Esophagus squamous epithelium (tissue), 5 donors: ENCODE measurements at places on chromosomes 13 and 19.

DNA sequence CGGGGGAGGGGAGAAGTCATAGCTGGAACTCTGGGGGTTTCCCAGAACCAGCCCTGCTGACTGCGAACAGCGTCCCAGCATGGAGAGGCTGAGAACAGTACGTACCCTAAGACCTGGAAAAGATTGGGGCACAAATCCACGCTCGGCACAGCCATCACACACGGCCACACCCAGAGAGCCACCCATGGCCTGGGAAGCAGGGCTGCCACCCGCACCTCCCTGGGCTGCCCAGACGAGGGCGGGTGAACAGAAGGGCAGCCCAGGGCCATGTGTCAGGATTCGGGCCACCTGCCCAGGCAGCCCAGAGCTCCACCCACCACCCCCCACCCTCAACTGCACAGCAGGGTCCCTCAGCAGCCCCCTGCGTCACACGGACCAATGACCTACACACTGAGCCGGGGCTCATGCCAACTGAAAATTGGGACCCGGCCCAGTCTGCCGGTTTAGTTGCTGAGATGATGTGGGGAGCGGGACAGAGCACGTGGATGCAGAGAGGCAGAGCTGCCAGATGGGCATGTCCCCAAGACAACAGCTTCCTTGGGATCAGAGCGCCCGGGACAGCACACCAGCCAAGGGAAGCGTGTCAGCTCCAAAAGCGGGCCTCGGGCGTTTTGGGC is 8.5 kb downstream of the UBXN6 start:
- DNase-seq: no peak

- no peak for DNase-seq
These were observed 31.7 kb upstream of the C1QTNF9B start for GRCh38 chr13:23928985-23929384.

- DNase-seq: no peak
These were observed 1586.4 kb upstream of the SPRY2 start for GRCh38 chr13:81927347-81927746.

- DNase-seq: no peak
These were observed 68.3 kb upstream of the MCF2L start for GRCh38 chr13:112900691-112901091.

DNA sequence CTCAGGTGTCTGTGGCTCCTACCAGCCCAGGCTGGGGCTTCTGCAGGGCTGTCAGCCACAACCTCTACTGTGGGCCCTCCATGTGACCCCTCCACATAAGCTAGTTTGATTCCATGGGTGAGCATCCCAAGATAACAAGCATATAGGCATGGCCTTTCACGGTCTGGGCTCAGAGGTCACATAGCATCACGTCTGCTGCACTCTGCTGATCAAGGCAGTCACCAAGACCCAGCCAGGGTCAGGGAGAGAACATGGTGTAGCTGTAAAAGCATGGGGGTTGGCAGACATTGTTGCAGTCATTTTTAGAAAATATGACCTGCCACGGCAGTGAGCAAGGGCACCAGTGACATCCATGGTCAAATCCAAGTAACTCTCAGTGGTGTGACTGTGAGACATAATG is 698.8 kb downstream of the UQCRFS1 start:
- no peak for DNase-seq

DNA sequence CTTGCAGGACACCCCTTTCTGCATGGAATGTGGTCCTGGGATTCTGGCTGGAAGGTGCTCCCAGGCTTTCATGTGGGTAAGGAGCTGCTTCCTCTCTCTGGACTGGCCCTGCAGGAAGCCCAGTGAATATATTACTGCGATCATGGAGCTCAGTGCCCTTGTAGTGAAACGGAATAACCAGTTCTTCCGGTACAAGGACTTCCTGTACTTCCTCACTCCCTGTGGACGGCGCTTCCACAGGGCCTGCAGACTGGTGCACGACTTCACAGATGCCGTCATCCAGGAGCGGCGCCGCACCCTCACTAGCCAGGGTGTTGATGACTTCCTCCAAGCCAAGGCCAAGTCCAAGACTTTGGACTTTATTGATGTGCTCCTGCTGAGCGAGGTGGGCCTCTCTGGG is 8.0 kb downstream of the CYP4F8 start:
- DNase-seq: no peak

DNA sequence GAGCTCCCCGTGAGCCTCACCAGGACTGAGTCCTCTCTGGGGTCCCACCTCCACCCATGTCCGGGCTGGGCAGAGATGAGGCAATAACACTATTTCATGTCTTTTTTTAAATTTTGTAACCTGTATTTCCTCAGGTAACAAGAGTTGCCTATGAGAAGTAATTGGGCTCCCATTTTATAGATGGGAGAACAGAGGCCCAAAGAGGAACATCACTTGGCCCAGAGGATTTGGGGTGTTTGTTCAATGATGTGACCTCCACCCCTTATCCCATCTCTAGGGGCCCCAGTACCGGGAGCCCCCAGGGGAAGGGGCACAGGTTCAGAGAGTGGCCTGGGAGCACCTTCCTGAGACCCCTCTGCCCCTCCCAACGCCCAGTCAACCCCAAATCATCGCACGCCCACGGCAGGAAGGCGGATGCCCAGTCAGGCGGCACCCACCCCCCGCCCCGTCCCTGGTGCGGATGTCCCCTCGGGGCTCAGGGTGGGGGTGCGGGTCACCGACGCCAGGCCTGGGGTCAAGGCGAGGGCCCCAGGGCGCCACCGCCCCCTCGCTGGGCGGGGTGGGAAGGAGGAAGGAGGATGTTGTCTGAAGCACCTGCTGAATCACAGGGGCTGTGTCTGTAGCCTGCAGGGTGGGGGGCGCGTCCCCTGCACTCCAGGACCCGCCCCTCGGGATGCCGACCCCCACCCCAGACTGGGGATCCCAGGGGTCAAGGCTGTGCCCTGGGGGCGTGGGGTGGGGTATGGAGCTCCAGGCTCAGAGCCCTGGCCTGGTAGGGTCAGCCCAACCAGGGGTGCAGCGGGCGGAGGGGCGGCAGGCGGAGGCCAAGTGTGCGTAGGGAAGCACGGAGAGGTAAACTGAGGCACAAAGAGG is 9.0 kb upstream of the CIRBP start:
- no peak for DNase-seq

GRCh38 chr19:48513289-48514122 is 1.9 kb upstream of the LMTK3 start:
- no peak for DNase-seq

- no peak for DNase-seq
These were observed 343.5 kb upstream of the SPRY2 start for GRCh38 chr13:80684217-80684991.

GRCh38 chr13:30241532-30241931 is 65.8 kb downstream of the KATNAL1 start:
- no peak for DNase-seq

DNA sequence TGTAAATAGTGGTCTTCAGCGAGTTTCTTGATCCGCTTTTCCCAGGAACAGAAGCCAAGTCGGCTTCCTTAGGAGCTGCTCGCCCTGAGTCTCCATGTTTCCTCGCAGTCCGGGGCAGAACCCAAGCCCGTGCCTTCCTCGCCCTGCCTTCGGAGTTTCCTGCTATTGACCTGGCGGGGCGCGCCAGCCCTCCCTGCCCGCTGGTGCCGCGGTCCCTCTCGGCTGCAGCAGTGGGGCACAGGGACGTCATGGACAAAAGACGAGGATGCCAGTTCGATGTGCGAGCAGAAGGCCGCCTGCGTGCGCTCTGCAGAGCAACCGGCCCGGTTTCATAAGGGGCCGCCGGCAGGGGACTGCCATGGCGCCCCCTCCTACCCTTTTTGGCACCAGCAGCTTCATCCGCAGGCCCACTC is 156.6 kb downstream of the TM9SF2 start:
- no peak for DNase-seq

DNA sequence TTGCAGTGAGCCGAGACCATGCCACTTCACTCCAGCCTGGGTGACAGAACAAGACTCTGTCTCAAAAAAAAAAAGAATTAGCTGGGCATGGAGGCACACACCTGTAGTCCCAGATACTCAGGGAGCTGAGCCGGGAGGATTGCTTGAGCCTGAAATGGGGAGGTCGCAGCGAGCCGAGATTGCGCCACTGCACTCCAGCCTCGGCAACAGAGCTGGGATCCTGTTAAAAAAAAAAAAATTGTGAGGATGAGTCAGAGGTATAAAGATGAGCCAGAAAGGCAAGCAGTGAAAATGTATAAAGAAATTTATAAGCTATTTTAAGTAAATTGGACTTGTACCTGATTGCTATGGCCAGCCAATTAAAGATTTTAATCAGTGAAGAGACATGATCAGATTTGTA is 21.1 kb downstream of the KBTBD6 start:
- DNase-seq: no peak

GRCh38 chr19:46076951-46077814 is 36.4 kb upstream of the IGFL4 start:
- DNase-seq: no peak

DNA sequence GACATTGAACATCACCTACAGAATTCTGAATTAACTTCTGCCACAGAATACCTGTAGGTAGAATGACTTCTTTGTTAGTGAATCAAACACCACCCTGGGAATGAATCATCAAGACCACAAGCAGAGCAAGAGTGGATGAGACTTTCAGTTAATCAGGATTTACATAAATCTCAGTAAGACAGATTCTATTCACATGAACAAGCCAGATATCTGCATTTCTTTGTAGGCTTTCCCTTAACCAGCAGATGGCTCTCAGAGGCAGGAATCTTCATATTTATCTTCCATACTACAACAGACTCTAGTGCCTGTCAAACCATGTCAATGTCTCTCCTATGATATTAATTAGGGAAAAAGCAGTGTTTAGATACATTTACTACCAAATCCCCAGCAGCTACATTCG is 412.1 kb downstream of the KLF12 start:
- no peak for DNase-seq

GRCh38 chr13:30744056-30744680 is 8.8 kb downstream of the ALOX5AP start:
- peak; percentile 42 for DNase-seq

DNA sequence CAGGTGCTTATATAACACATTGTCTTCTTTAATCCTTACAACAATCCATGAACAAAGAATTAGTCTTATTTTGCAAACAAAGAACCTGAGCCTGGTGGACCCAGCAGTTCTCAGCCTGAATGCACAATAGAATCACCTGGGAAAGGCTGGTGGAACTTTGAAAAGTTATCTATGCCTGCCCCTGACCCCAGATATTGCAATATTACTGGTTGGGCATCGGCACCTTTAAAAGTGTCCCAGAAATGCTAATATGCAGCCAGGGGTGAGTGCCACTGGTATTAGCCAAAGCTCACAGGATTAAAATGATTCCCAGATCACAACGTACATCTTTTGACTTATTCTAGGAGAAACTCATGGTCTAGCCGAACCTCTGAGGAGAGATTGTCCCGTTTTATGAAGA is 268.8 kb downstream of the KLF5 start:
- DNase-seq: no peak

GRCh38 chr19:40378509-40378908 is 11.5 kb downstream of the HIPK4 start:
- no peak for DNase-seq

DNA sequence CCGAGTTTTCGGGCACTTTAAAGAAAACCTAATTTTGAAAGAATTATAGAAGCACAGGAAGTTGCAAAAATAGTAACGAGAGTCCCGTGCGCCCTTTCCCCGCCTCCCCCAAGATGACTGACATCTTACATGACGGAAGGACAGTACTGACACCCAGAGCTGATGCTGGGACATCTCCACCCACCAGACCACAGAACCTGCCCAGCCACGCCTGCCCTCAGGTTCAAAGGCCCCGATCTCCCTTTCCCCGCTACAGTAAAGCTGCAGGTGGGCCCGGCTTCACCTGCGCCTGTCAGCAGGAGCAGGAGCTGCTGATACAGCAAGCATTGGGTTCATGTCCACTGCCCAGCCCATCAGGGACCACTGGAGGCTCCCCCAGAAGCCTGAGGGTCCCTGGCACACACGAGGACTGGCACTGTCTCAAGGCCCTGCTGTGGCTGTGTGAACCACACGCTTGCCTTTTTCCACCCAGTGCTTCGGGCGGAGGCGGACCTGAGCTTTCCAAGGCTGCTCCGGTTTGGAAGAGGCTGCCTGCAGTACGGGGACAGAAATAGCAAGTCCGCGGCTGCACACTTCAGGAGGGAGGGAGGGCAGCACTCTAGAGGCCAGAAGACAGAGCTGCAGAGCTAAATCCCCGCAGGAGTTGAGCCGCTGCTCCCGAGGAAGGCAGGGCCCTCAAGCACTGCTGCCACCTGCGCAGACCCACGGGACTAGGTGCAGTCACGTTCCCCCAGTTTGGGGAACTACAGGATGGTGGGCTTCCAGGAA is 8.7 kb downstream of the MAP2K2 start:
- DNase-seq: no peak

DNA sequence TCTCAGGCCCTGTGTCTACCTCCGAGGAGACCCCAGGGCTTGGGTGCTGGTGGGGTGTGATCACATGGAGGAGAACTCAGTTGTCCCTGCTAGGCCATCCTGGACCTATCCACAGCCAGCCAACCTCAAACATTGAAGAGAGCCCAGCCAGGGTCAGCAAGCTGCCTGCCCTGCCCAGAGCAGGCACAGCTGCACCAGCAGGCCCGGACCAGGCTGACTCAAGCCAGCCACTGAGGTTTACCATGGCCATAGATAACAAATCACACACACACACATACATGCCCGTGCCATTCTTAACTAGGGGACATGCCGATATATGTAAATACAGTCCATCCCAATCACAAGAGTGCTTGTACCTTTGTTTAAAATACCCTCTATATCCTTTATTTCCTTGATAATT is 8.1 kb downstream of the ARHGEF7 start:
- no peak for DNase-seq

DNA sequence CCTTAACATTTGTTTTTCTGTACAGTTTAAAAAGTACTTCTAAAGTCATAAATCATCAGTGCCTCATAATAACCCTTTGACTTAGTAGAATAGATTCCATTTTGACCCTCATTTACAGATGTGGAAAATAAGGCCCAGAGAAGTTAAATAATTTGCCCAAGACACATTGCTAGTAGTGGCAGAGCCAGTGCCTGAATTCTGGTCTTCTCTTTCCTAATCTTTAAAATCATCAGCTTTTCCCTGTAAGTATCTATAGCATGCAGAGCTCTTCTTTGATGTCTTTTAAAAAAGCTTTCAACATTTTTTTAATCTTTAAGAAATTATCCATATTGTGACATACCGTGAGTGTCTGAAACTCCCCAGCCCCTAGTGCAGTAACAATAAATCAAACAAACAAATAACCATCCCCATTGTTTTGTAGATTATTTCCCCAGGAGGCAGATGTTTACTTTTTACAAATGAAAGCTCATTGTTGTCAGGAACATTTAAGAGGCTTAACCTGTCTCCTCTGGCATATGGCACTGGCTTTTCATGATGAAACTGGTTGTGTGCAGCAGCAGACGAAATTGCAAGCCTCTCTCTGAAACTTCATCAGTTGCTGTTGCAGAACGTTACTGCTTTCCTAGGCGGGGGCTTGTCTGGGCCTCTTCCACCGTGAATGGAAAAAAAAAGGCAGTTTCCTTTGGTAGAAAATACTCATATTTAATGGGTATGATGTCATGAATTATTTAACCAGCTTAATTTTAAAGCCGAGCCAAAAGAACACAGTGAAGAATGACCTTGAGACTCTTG is 31.7 kb upstream of the PCDH8 start:
- DNase-seq: no peak
